ENCODE measurements at places on chromosomes 1 and 21.

DNA sequence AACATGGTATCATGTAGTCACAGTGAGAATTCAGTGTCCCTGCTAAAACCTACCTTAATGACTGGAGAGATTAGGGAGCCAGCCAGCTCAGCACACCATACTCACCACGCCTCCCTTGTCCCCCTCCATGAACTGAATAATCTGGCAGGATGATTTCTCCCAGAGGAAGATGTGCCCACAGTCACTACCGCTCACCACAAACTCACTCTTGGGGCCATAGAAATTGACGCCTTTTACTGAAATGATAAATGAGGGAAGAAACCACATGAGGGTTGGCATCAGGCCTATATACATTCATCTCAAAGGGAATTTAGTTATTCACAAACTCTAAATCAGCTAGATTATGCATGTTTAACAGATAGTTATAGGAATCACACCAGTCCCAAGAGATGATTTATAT is 17.4 kb downstream of the PEA15 start:
- DNase-seq = no peak

- no peak for DNase-seq
These were observed 1155.1 kb upstream of the ADGRL2 start for GRCh38 chr1:80645621-80646020.

GRCh38 chr1:69528376-69528775 is 39.3 kb upstream of the LRRC7 start:
- DNase-seq = no peak

DNA sequence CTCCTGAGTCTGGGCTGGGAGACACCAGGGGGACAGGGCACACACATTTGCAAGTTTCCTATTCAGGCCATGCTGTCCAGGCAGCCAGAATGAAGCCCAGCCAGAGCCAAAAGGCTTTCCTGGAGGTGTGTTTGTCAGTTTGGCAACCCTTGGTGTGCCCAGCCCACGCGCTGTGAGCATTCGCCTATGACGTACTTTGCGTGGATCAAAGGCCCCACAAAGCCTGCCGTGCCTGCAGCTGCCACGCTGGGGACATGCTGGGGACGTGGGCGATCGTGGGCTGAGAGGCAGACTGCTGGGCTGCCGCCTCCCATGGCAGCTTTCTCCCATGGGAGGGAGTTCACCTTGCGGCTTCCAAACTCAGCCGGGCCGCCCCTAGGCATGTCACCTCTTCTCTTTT is 57.5 kb downstream of the CD247 start:
- DNase-seq = peak; percentile 82

DNA sequence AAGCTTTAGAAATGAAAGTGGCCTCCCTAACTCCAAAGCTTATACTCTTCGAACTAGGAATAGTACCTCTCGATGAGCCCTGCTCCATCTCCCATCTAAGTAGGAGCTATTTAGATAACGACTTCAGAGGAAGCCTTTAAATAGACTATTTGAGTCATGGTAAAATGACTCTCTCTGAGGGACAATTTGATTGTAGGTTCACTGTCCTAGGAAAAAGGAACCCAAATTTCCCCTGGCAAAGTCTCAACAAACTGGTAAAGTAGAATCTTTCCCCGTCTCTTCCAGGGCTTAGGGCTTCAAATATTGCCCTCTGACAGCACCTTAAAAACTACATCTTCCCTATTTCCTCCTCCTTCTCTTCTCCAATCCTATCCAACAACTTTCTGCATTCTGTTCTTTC is 2.0 kb upstream of the FCER1A start:
- DNase-seq = no peak

- no peak for DNase-seq
These were observed 18.6 kb downstream of the NDUFS5 start for GRCh38 chr1:39044762-39045161.

- no peak for DNase-seq
These were observed 12.5 kb downstream of the QSOX1 start for GRCh38 chr1:180167021-180167701.

GRCh38 chr1:63717511-63718065 is 56.2 kb upstream of the ROR1 start:
- no peak for DNase-seq

GRCh38 chr1:197958438-197959305 is 41.5 kb downstream of the LHX9 start:
- no peak for DNase-seq

GRCh38 chr1:186491336-186491735 is 30.4 kb upstream of the PDC start:
- DNase-seq = no peak

DNA sequence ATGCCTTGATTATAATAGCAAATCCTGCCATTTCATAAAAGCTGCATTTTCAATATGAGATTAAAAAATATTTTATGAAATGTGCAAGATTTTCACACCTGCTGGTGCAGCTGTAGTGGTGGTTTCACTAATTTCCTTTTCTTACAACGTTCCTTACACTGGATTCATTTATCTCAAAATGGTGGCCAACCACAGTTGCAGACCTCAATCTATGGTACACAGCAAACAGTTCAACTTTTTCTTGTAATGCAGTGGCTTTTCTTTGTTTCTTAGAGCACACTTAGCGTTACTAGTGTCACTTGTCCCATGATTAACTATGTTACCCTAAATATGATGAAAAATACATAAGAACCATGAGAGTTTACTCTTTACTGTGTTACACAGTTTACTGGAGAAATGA is 32.7 kb downstream of the FCER1A start:
- DNase-seq = no peak

GRCh38 chr1:187999973-188000372 is 1171.2 kb downstream of the PLA2G4A start:
- no peak for DNase-seq

DNA sequence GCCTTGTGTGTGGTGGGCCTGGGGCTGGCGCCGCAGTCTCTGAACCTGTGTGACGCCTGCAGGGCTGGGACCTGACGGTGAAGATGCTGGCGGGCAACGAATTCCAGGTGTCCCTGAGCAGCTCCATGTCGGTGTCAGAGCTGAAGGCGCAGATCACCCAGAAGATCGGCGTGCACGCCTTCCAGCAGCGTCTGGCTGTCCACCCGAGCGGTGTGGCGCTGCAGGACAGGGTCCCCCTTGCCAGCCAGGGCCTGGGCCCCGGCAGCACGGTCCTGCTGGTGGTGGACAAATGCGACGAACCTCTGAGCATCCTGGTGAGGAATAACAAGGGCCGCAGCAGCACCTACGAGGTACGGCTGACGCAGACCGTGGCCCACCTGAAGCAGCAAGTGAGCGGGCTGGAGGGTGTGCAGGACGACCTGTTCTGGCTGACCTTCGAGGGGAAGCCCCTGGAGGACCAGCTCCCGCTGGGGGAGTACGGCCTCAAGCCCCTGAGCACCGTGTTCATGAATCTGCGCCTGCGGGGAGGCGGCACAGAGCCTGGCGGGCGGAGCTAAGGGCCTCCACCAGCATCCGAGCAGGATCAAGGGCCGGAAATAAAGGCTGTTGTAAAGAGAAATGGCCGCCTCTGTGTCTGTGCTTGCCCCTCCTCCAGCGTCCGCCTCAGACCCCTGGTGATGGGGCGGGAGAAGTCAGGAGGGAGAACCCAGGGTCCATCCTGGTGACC is 788 bp downstream of the ISG15 start:
- DNase-seq = no peak

DNA sequence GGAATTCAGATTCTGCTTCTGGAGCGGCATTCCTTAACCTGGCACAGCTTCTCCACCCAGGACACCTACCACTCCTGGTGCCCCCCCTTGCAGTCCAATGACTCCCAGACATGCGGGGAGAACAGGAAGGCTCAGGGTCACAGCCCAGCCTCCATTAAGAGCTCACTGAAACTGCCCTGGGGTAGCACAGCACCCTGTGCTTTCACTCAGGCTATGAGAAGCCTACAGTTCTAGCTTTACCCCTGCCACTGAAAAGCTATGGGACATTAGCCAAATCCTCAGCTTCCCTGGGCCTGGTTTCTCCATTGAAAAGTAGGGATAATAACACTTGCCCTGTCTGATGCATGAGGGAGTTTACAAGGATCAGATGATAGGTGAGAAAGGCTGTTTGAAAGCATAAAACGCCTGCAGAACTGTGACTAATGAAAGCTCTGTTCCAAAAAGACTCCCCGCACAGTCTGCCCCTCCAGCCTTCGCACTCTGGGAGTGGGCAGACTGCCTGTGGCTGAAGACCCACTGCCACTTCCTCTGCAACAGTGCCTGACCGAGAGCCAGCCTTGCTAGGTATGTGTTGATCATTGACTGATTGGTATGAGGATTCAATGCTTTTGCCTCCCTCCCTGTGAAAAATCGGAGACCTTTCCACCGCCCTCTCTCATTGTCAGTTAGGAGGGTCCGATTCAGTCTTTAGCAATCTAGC is 2.7 kb upstream of the CLDN19 start:
- DNase-seq = no peak

DNA sequence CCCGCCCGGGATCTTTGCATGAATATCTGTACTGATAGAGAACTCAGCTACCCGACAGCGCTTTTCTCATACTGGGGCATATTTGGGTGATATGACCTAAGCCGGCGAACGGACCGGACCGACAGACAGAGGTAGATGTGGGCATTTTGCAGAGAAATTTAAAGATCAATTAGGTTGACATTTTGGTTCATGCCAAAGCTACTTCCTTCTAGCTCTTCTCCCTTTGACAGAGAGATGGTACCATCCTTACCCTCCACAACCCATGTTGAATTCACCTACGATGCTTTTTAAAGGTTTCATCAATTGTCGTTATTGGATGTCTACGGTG is 459 bp downstream of the ARV1 start:
- DNase-seq = no peak

- DNase-seq = no peak
These were observed 9.5 kb upstream of the TMEM61 start for GRCh38 chr1:54970901-54971300.

GRCh38 chr1:3678361-3679097 is 26.2 kb downstream of the TP73 start:
- DNase-seq = no peak

DNA sequence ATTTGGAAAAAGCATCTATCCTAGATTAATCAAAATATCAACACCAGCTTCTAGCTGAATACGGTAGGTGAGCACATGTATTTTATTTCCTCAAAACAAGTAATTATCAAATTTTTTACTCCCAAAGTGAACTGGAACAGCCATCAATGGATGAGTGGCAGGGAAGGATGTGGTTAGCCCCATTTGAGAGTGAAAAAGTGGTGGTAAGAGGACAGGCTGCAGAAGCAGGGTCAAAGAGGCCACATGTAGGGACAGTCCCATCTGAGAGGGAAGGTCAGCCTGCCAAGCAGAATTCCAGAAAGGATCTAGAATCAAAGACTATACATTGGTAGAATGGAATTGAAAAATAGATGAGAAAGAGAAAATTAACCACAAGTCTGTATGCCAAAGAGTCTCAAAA is 163.8 kb downstream of the SMYD3 start:
- no peak for DNase-seq

- DNase-seq = no peak
These were observed 147.2 kb upstream of the SGIP1 start for GRCh38 chr1:66386712-66387111.

GRCh38 chr1:44608141-44608540 is 66.1 kb downstream of the TMEM53 start:
- DNase-seq = no peak

GRCh38 chr1:209766051-209766450 is 10.2 kb downstream of the TRAF3IP3 start:
- no peak for DNase-seq

DNA sequence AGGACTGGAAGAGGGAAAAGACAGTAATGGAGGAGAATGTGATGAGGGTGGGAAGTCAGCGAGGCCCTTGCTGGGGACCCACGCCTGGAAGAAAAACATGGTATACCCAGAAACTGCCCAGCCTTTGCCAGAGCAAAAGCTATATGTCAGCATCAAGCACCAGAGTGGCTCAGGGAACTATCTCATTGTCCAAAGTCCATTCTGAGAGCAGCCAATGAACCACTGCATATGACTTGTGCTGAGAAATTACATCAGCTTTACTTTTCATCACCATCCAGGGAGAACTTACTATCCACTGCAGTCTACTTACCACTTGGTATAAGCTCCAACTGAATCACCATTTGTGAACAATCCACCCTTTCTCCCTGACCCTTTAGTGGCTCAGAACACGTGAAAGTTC is 148.1 kb downstream of the TTLL7 start:
- DNase-seq = no peak

GRCh38 chr1:12580054-12580887 is 37.7 kb downstream of the DHRS3 start:
- no peak for DNase-seq

DNA sequence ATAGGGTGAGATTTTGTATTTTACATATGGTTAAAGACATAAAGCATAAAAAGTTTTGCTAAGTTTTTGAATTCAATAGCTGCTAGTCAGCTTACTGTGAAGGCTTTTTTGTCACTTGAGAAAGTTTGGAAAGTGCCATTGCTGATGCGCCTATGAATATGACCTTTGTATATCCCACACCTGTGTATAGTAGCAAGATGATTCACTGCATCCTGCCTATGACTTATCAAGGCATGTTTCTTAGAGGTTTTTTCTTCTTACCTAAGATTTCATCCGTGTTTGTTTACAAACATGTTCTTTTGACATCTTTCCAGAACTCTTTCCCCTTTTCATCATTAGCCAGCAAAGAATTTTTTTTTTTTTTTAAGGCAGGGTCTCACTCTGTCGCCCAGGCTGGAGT is 51.5 kb downstream of the PRKAA2 start:
- DNase-seq = no peak

DNA sequence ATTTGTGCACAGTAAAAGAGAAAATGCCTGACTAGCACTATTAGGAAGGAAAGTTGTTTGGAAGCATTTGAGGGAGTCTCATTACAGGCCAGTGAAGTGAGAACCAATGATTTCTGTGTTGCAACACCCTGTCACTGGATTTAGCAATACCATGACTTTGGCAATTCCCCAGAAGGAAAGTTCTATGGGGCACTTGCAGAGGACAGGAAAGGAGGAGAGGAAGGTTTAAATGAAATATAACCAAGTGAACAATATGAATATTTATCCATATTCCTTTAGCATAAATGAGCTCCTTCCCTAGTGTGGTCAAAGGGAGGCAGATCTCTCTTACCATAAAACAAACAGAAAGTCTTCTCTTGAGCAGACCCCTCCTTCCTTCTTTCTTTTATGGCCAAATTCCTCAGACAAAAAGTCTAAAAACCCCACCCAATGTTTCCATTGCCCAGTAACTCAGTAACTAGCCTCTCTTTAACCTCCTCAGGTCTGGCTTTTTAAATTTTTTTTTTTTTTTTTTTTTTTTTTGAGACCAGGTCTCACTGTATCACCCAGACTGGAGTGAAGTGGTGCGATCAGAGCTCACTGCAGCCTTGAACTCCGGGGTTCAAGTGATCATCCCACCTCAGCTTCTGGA is 5.5 kb downstream of the TLR5 start:
- DNase-seq = no peak

DNA sequence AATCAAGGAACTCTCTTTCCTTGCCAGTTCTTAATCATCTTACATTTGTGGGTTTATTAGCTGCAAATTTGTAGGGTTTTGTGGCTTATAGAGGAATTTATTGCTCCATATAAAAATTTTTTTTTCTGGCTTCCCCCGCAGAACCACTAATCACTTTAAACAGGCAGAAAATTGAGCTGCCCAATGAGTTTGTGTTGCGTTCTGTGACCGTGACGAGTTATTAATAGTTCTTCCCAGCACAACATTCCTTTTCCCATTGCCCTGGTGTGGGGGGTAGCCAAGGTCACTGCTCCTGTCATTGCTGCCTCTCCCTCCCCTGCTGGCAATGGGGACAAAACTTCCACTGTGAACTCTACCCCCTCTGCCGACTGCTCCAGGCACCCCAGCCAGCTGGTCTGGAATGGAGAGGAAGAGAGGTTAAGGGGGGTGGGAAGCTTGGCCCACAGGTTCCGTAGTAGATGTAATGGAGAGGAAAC is 55.1 kb downstream of the UBE2T start:
- no peak for DNase-seq

Measured in naive thymus-derived CD8-positive, alpha-beta T cell (primary cell).